SIG-M5 (cell line): ENCODE measurements at places on chromosomes 2 and 18.

- DNase-seq = no peak
Observed at GRCh38 chr2:224716921-224717320, 756 bp upstream of the CCDC195 start.

DNA sequence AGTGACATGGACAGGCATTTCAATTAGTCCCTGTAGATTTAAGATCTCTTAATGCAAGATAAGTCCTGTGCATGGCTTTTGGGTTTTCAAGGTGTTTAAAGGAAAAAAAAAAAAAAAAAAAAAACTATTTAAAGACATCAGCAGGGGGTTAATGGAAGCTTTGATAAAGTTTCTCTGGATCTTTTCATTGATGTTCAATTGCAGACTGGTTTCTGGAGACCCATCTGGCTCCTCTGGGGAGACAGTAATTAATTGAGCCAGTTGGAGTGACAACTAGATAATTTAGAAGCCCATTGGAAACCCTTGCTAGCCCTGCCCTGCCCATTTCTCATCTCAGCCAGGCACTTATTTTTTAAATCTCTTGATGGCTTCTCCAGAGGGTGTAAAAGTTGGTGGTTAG is 98.7 kb downstream of the EPHA4 start:
- DNase-seq = no peak

DNA sequence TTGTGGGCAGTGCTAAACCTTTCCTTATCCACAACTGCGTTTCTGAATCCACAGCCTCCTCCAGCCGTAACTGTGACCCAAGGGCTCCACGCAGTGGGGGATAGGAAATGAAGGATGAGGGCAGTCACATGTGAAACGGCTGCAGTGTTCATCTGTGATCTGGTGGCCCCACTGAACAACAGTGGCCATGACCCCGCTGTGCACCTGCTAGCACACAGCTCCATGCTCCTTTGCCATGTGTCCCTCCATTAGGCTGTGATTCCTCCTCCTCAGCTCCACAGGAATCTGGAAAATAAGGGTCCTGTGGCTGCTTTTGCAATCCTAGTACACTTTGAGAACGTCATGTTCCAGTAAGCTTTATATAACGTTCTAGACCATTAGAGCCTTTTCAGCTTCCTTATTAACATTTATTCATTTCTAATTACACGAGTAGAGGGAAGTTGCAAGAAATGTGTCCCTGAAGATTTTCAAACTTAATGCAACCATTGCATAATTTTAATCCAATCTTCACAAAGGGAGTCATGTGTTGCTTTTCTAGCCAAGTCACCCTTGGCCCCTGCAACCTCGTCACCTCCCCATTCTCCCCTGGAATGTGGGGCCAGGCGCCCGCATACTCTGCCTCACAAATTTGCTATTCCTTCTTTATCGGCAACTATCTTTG is 7.1 kb upstream of the NAPG start:
- DNase-seq = no peak

DNA sequence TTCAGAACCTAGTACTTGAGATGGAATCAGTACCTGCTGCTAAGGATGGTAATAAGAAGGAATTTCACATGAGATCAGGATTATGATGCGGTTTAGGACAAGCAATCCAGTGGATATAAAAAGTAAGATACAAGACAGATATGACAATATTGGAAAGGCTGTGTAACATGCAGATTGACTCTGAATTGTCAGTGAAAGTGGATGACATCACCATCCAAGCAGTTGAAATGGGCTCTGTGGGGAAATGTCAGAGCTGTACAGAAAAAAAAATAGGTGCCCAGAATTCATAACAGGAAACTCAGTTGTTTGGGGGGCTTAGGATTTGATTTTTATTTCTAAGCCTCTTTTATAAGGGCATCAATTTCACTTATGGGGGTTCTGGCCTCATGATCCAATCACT is 438.3 kb downstream of the SPAG16 start:
- DNase-seq = no peak

DNA sequence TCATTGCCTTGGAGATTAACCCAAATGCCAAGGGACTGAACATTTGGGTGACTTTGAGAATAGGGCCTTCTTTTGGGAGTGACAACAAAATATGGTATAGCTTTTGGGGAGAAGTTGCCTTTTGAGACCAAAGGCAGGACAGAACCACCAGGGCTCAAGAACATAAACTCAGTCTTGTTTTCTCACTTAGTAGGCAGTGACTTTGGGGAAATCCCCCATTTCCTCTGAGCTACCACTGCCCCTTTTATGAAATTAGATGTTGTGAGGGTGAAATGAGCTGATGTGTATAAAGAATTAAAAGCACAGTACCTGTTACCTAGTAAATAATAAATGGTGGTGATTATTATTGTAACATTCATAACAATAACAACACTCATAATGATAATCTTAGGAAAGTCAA is 36.5 kb downstream of the GPD2 start:
- no peak for DNase-seq

- DNase-seq = no peak
Observed at GRCh38 chr2:10079266-10079869, 843 bp downstream of the CYS1 start.

DNA sequence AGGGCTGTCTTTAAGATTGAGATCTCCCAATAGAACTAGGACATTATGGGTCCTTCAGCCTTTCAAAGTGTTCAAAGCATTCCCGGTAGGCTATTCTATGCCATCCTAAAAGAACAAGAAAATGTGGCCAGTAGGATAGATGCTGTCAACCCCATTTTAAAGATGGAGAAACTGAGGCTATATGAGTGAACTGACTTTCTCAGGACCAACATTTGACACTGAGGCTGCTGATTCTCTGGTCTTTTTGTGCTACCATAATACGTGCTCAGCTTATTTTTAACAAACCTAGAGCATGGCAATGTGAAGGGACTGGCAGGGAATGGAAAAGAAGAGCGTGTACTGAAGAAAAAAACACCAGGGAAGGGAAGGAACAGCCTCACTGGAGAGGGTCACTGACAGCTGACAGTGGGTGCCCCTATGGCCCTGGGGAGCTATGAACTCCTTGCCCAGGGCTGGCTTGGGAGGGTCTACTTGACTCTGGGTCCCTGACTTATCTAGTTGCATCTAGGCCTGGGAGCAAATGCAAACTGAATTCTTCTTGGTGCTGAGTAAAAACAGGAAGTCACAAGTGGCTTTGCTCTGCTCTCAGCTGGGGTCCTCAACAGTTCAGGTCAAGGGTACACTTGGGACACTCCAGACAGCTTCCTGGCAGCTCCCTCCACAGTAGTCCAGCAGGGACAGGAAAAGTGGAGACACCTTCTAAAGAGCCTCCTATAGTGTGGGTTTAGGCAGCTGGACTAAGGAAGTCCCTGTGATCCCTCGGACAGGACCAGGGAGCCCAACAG is 2.3 kb downstream of the CYRIA start:
- DNase-seq = no peak

- no peak for DNase-seq
Observed at GRCh38 chr2:208722731-208723130, 316.1 kb downstream of the PTH2R start.

DNA sequence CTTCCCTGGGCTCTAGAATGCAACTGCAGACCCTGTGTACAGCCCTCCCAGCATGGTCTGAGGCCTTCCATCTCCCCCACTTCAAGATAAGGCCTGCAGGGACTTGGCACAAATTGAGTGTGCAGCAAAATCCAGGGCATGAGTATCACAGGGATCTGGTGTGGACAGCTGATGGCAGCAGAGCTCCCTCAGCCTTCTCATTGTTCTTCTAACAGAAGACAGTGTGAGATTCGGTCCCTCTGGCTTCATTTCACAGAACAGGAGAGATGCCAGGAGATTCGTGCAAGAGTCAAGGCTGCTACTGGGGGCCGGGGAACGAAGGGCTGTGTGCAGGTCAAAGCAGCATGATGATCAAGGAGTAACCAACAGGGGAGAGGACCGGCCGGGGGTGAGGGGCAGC is 85.8 kb downstream of the UXS1 start:
- DNase-seq = no peak

GRCh38 chr2:180892091-180892490 is 88.3 kb upstream of the UBE2E3 start:
- DNase-seq = no peak

GRCh38 chr2:60962528-60962927 is 55.0 kb upstream of the PEX13 start:
- no peak for DNase-seq

DNA sequence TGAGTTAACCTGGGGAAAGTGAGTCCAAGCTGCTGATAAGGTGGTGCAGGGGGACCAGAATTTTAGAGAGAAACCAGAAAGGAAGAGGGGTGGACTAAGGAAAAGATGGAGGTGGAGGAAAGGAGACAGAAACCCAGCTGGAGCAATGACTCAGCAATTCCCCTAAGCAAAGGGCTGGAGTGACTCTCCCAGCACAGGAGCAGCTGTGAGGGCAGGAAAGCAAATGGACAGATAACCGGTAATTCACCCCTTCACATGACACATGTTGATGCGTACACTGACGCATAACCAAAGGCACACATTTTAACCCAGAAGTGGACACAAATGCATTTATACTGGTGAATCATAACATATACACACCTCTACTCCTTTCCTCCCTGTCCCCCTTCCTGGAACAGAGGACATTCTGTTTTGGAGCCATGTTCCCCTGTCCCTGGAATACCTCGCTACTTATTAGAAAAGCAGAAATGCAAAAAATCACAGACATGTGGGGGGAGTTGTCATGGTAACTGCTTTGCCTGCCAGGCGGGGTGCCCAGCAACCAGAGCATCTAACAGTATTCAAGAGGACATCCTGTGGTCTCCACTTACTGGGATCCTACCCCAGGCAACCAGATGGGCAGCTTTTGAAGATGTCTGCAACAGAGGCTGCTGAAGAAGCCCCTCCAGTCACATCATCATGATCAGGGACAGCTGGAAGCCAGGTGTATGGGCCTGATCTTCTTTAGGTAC is 4.7 kb downstream of the CDK5R2 start:
- no peak for DNase-seq

DNA sequence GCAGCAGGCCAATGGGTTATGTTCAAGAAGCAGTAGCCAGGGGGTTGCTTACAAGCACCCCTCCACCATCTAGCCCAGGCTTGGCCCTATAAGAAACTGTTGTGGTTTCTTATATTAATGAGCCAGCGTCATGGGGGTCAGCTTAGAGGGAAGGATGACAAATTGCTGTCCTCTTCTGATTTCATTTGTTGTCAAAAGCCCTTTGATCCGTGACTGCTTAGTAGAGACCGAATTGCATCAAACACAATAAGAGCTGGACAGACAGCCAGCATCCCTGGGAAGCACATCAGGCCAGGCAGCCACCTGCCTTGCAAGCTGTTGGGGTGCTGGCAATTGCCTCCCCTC is 206.6 kb upstream of the SETBP1 start:
- DNase-seq = no peak

- DNase-seq = no peak
Observed at GRCh38 chr18:62841405-62841804, 126.1 kb downstream of the PHLPP1 start.

DNA sequence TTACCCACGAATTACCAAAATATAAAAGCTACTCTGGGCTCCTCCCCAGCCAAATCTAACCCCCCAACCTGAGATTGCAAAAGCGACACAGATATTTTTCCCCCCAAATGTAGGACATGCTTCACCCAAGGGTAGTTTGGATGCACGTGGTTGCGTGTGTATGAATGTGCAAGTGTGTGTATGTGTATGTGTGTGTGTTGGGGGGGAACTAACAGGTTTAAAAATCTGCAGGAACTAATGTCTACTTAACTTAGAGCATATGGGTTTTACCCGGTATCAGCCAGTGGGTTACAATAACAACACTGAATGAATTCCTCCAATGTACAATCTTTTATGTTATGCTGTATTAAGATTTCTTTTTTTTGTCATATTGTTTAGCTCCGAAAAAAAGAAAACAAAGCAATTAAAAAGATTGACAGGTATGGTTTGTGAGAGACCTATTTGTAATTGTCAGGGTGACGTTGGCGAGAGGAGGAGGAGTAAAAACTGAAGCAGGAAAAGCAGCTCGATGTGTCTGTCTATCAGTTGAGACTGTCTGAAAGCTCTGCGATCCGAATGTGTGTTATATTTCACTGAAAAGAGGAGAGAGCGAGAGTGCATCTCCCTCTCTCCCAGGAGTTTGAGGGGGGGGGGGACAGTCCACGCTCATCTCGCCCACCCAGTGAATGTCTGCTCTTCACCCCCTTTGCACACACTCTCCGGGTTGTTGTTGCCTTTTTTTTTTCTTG is at the start of gene TSHZ1:
TSS of gene TSHZ1 (plus strand) at position 524 of the 728 bp plus-strand sequence. CDS start 1,080 bp downstream, outside the sequence.
- peak; percentile 70 for DNase-seq

DNA sequence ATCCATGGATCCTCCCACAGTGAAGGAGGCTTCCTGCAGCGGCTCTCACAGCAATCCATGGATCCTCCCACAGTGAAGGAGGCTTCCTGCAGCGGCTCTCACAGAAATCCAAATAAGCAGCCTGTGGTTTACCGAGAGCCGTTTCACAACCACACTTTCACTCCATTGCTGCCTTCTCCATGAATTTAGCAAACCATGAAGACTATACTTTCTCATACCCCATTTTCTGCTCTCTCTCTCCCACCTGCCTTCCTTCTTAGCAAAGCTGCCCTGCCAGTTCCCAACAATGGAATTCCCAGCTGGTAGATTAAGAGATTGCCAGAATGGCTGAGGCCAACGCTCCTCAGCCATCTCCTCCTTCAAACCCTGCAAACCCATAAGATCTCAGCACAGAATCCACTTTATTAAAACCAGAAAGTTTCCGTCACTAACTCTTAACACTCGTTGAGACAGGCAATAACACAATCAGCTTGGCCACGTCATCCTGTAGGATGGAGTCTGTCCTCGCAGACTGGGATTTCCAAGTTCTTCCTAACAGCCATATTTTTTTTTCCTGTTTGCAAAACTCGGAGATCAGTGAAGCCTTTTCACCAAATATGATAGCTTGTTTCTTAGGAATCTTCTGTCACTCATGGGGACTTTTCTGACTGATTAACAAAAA is 162.2 kb downstream of the PXDN start:
- DNase-seq = no peak

- no peak for DNase-seq
Observed at GRCh38 chr2:124201713-124202112, 176.6 kb downstream of the CNTNAP5 start.

- DNase-seq = no peak
Observed at GRCh38 chr2:239522002-239522739, 121.4 kb upstream of the HDAC4 start.

- no peak for DNase-seq
Observed at GRCh38 chr2:175633227-175633626, 368.8 kb downstream of the LNPK start.

- DNase-seq = no peak
Observed at GRCh38 chr2:115165529-115166109, 723.2 kb downstream of the DPP10 start.

- DNase-seq = no peak
Observed at GRCh38 chr2:47653902-47654789, 128.8 kb upstream of the MSH6 start.
